ENCODE measurements at places on chromosomes 16 and 17.

DNA sequence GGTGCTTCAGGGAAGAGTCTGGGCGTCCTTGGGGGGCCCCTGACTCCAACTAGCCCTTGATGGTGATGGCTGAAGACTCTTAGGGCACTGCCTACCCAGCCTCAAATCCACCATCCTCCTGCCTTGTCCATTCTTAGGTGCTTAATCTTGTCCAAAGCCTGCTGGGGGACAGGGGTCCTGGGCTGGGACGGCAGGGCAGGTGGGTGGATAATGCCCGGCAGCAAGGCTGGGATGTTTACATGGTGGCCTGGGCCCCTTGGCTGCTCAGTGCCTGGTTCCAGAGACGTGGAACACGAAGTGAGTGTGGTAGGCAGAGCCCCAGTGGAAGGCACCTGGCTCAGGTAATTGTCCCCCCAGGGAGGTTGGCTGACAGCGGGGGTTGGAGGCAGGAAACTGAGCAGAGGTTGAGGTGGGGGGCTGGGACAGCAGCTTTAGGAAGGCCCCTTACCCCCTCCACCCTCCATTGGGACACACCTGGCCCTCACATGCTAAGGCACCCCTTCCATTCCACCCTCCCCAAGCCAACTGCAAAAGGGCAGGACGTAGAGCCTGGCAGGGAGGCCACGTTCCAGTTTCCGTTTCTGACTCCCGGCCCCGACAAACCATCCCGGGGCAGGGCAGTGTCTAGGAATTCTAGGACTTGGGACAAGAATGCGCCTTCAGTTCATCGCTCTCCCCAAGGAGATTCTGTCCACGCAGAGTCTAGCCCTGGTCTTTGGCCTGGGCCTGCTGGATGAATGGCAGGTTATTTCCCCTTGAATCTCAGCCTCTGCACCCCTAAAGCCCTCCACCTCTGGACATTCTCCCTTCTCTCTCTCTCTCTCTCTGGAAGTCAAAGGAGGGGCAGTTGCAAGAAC, 1.9 kb downstream of the FOXJ1 start:
- no peak for DNase-seq

GRCh38 chr17:79046197-79046915, 22.4 kb downstream of the C1QTNF1 start:
- DNase-seq: no peak

DNA sequence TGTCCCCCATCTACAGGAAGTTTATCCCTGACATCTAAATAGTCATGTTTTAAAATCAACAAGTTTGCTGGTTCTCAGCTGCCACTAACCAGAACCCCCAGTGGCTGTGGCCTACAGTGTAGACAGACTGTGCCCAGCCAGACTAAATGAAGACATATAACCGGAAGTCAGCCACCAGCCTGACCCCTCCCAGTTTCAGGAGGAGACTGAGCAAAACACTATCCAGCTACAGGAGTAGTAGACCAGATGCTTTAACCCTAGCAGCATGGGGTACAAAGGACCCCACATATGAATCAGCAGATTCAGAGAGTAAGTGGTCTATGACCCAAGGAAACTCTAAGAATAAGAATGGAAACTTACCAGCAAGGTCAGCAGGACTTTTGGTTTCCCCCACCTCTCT, 83.4 kb downstream of the HIC1 start:
- DNase-seq: no peak

- no peak for DNase-seq
These were observed 18.4 kb downstream of the SOX9 start for GRCh38 chr17:72139212-72139611.

DNA sequence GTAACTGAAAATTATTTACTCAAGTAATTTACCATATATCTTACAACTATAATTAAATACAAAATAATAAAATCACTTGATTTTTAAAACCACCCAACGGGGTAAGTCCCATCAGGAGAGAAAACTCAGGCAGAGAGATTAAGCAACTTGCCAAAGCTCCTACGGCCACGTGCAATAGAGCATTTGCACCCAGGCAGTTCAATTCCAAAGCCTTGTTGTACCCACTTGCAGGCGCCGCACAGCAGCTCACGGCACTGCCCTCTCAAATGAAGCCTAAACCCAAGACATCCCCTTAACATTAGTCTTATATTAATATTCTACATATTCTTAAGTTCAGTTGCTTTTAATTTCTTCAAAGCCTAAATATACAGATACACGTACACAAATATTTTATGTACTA, 75.7 kb downstream of the SPAG9 start:
- no peak for DNase-seq

- no peak for DNase-seq
These were observed 31.4 kb upstream of the CNEP1R1 start for GRCh38 chr16:49993579-49993978.
